ENCODE measurements at places on chromosomes 11 and 22.
A peak's percentile ranks its signal among the peaks of the same experiment; 100 is the strongest.

DNA sequence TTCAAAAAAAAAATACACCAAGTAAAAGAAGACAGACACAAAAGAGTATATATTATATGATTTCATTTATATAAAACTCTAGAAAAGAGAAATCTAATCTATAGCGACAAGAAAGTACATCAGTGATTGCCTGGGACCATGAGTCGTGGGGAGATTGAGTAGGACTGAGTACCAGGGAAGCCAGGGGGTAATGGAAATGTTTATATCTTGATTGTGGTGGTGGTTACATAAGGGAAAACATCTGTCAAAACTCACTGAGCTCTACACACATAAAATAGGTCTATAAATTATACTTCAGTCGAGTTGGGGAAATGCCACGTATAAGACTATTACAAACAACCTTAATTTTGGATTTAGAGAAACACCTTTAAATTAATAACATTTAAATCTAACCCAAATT is 117.4 kb downstream of the TRIM29 start:
- no peak for DNase-seq

DNA sequence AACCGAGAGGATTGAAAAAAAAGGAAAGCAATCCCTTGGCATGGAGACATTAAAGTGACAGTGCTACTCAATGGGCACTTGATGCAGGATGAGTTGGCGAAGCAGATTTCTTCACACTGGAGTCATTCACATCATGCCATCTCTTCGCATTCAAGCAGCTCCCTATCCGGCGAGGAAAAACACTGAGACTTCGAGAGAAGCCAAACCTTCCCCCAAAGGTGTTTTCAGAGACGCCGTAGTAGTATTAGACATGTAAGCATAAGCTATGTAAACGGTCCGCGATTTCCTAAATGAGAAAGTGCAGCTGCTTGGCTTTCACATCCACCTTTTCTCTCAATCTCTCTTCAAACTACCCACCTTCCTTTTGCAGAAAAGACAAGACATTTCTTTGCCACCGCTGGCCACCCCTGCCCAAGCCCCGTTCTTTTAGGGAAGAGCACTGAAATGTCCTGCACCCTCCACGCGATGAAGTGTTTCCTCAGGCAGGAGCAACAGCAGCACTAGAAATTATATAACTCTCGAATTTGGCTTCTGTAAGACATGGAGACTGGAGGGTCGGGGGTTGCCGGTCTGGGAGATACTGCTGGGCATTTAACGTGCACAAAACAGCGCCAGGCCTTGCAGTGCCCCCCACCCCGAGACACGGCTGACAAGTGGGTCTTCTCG is at the start of gene DLG2:
Gene DLG2 (minus strand): TSS at position 13 of the 666 bp plus-strand sequence.
- DNase-seq, result no peak

- DNase-seq, result no peak
These were observed 31.5 kb downstream of the ZBTB16 start for GRCh38 chr11:114090976-114091375.

DNA sequence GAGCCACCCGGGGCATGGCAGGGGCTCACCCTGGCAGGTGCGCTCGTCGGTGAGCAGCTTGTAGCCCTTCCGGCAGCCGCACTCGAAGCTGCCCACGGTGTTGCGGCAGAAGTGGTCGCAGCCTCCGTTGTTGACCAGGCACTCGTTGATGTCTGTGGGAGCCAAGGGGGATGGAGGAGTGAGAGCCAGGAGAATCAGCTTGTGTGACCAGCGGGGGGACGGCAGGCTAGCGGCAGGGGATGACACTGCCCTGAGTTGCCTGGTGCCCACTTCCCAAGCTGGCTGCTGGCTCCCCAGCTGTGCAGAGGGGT is 44.7 kb upstream of the TTLL12 start:
- DNase-seq, result no peak

DNA sequence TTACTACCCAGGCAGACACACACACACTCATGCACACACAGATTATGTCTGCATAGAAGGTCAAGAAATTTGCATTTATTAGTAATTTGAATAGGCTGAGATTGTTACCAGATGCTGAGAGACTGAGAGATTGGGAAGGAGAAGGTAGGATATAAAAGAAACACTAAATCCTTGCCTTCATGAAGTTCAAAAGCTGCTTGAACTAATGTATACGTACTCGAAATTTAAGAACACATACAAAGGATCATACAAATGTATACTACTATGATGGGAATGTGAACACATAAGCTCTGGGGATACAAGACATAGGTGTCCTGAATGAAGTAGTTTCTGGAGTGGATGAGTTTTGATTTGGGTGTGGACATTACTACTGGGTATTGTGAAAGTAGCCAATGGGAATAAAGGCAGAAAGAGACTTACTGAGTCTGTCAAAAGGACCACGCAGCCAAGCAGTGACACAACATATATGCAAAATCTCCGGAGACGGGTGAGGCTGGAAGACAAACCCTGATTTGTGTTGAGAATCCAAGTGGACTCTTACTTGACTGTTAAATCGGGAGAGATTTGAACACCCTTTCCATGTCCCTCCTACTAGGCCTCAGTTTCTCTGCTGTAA is 7.3 kb upstream of the PKNOX2 start:
- DNase-seq, result no peak

DNA sequence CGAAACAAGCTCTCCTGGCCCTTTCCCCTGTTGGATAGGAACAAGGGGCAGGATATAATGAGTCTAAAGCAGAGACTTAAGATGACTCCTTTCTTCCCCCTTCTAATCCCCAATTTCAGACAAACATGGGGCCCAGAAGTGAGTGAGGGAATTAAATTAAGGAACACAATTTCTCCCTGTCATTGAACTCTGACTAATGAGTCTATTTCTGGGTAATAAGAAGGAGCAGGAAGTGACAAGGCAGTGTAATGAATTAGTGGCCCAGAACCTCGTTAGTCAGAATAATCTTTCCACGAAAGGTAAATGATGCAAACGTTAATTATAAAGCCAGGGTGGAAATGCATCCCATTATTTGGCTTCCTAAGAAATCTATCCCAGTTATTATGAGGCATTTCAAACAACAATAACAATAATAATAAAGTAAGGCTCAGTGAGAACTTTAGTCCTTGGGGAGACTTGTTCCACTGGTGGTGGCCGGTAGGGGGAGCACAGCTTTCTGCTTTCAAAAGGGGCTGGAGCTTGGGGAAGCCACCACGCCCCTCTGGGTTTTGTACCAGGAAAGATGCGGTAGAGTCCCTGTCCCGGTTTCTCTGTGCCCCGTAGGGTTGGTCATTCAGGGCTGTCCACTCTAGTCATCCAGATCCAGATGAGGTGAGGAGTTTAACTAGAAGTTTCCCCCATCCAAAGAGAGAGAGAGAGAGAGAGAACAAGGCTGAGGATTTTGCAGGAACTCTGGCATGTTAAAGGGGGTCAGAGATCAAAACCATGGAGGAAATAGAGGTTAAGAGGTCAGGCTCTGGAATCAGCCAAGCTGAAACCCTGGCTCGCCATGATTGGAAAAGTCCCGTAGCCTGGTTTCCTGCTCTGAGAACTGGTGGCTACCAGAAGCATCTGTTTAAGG is 298.3 kb downstream of the NTM start:
- DNase-seq, result no peak

- DNase-seq, result no peak
These were observed 9.6 kb upstream of the SCGB2A2 start for GRCh38 chr11:62260261-62260953.

GRCh38 chr11:22730319-22730718 is 63.9 kb downstream of the GAS2 start:
- no peak for DNase-seq

DNA sequence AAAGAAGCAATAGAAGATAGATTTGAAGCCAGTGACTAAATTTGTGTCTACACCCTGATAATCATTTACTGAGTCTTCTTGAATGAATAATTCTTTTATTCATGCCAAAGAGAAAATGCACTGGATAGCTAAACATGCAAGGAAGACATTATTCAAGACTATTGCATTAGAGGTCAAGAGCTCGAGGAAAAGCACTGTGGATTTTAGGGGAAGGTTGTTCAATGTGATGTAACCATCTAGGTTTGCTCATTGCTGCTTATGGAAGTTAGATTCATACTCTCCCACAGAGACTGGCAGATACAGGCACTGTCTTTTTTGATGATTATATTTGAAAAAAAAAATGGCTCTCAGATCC is 682.1 kb downstream of the KCNA4 start:
- DNase-seq, result no peak

DNA sequence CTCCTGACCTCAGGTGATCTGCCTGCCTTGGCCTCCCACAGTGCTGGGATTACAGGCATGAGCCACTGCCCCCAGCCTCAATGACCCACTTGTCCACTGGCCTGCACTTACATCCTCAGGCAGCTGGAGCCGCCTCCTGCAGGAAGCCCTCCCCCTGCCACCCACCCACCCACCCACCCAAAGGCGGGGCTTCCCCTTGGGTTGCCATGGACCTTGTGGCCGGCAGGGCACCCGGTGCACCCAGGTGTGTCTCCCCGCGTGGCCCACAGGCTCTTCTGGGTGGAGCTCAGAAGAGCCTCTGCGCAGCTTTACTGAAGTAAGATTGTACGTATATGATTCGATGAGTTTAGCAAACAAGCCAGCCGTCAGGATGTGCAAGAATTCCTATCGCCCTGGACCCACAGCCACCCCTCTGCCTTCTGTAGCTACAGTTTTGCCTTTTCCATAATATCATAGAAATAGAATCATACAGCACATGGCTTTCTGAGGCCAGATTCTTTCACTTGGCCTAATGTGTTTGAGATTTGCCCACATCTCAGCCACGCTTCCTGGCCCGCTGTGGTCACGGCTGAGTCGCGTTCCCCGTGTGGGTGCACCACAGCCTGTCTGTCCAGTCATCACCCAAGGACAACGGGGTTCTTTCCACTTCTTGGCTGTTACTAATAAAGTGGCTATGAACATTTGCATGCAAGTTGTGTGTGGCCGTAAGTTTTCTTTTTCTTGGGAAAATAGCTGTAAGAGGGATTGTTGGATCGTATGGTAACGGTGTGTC is 5.3 kb upstream of the BRSK2 start:
- no peak for DNase-seq

GRCh38 chr22:18987765-18988164 is 51.7 kb upstream of the PRODH start:
- no peak for DNase-seq

- no peak for DNase-seq
These were observed 72.9 kb downstream of the CACNA1I start for GRCh38 chr22:39643311-39644083.

DNA sequence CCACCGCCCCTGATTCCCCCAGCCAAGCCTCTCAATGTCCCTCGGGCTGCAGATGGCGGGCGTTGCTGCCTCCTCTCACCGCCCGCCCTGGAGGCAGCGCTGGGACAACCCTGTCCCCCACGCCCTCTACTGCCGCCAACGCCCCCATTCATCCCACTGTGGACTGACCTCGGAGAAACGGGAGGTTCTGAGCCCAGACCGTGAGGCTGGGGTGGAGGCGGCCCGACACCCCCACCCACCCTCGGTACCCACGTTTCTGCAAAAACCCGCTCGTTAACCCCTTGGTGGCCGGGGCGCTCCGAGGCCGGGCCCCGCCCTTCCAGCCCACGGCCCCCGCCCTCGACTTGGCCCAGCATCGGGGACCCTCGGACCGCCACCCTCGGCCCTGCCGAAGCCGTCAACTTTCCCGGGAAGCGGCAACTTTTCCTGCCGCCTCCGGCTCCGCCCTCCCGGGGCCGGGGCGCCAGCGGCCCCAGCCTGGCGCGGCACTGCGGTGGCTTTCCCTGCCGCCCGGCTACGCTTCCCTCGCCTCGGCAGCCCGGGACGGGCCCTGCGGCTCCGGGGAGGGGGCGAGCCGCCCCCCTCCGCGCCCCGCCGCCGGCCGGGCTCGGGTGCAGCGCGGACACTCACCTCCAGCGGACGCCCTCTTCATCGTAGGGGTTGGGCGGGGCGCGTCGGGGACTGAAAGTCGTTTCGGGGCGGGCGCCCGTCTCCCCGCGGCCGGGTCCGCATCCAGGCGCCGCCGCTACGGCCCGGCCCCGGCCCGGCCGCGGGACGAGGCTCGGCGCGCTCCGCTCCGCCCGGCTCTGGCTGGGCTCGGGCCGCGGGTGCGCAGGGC is 458 bp downstream of the RTN4R start:
- DNase-seq, result peak; percentile 68

GRCh38 chr11:12123273-12123672 is 12.9 kb downstream of the MICAL2 start:
- DNase-seq, result no peak

DNA sequence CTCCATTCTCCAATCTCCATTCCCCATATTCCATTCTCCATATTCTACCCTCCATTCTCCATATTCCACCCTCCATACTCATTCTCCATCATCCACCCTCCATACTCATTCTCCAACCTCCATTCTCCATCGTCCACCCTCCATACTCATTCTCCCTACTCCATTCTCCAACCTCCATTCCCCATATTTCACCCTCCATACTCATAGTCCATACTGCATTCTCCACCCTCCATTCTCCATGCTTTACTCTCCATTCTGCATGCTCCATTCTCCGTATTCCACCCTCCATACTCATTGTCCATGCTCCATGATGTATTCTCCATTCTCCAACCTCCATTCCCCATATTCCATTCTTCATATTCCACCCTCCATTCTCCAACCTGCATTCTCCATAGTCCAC is 44.3 kb upstream of the H19 start:
- no peak for DNase-seq

DNA sequence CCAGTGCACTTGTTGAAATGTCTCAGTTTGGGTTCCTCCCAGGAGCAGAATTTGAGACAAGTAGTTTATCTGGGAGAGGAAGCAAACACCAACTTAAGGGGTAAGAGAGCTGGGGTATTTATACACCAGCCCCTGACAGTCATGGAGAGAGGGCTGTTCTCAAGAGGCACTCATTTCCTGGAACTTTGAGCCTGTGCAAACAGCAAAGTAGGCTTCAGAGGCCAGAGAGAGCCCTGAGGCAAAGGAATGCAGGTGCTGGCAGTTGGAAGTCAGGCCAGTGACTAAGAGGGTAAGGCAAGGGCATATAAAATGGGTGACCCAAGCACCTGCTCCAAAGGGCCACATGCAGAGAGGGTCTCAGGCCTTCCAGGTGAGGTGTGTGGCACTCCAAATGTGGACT is 16.1 kb downstream of the MS4A18 start:
- DNase-seq, result no peak

DNA sequence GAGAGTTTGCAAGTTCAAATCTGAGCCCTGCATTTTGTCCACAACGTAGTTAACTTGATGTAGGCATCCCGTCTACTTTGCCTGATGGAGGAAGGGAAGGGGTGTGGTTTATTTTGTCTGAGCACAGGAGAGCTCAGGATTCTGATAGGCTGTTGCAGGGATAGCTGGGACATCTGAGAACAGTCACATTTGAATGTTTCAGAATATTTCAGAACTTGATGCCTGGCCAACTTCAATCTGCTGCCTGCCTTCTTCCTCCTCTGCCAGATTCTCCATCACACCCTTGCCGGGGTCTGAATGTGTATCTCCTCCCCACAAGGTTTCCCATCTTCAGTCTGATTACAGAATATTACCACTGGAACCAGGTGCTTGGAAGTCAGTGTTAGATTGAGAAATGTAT is 51.6 kb downstream of the NTM start:
- DNase-seq, result no peak

- no peak for DNase-seq
These were observed 306.1 kb upstream of the CCDC179 start for GRCh38 chr11:23166376-23166775.

DNA sequence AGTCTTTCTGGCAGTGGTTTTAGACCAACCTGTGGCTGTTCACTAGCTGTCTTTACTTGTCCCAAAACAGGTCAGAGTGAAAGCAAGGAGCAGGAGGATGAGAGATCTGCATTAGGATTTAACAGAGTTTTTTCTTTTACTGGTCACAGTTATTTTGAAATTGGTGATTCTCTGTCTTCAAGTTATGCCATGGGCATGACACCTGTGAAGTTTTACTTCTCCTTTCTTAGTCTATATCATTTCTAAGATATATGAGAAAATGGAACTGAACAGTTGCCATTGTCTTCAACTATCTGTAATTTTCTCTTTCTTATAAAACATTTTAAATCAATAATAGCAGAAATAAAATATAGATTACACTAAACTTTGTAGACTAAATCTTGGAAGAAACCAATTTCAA is 60.6 kb downstream of the TRPC6 start:
- DNase-seq, result no peak

Measured in retina (tissue), 1 donor.